ENCODE measurements at places on chromosomes 6 and 20.

DNA sequence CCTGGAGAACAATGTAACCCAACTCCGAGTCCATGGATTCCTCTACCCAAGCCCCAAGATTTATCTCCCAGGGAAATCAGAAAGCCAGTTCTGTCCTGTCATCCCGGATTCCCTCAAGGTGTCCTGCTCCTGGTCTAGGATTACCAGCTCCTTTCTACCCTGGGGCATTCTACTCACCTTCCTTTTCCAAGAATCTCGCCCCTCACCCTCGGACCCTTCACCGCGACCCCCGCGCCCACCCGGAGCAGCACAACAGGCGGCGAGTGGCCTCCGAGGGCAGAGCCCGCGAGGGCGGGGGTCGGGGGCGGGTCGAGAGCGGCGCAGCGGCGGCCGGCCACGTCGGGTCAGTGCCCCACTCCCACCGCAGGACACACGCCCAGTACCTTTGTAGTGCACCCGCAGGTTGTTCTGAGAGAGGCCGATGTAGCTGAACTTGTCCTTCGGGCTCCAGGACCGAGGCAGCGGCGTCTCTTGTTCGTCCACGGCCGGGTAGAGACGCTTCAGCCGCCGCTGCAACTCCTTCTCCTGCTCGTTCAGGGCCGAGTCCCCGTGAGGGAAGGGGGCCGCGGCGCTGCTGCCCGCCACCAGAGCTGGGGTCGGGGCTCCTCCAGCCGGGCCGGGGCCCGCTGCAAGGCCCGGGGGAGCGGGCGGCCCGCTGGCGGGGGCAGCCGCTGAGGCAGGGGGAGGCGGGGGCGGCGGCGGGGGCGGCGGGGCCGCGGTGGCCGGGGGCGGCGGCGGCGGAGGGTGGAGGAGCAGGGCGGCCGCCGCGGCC lies 897 bp downstream of the RANBP9 start:
- peak; percentile 33 for DNase-seq

DNA sequence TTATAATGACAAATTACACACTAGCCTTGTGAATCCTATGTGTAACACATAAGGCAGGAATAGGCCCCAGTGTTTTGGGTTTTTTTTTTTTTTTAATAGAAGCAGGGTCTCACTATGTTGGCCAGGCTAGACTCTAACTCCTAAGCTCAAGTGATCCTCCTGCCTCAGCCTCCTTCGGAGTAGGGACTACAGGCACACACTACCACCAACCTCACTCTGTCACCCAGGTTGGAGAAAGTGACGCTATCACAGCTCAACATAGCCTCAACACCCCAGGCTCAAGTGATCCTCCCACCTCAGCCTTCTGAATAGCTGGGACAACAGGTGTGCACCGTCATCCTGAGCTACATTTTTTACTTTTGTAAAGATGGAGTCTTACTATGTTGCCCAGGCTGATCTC lies 205.8 kb upstream of the RREB1 start:
- no peak for DNase-seq

DNA sequence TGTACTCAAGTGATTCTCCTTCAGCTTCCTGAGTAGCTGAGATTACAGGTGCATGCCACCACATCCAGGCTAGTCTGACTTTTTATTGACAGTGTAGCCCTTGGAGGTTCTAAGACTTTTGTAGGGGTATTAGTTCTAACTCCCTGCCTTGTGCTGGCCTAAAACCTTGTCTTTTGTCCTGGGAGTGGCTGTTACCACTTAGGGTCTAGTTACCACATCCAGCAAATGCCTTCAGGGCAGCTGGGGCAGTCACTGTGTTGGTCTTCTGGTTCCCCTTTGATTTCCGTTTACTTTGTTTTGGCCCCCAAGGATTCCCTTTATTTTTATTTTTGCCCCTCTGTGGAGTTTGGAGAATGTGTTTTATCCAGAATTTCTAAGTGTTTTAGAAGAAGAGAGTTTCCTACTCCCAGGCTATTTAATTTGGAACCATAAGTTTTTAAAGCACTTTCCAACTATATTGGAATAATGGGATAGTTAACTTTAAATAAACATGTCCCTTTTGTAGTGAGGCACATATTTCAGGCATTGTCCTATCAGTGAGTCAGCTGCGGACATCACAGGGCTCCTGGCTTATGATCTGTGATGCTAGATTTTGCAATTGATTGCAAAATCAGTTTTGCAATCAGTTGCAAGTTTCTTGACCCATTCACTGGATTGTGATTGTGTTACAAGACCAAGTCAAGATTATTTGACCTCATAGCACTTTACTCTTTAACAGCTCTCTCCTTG lies 25.0 kb downstream of the IL22RA2 start:
- no peak for DNase-seq

GRCh38 chr20:46357030-46357514 lies 48.8 kb upstream of the CDH22 start:
- no peak for DNase-seq

DNA sequence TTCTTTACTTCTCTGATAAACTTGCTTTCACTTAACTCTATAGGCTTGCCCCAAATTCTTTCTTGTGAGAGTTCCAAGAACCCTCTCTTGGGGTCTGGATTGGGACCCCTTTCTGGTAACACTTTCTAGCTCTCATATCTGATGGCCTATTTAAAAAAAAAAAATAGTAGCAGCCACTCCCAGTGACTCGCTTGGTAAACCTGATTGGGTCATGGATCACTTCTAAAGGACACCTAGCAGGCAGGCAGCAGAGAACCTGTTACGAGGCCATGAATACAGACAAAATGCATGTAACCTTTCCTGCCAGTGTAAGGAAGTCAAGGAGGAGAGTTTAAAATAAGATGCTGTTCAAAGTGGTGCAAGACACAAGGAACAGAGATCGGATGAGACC lies 9.1 kb upstream of the SERPINB6 start:
- DNase-seq = no peak

- peak; percentile 64 for DNase-seq
Observed at GRCh38 chr20:39631557-39631956, 669.4 kb downstream of the DHX35 start.

GRCh38 chr6:118656847-118657451 lies 5.6 kb upstream of the CEP85L start:
- no peak for DNase-seq

- DNase-seq = peak; percentile 59
Observed at GRCh38 chr20:16803965-16804792, 56.0 kb downstream of the OTOR start.

DNA sequence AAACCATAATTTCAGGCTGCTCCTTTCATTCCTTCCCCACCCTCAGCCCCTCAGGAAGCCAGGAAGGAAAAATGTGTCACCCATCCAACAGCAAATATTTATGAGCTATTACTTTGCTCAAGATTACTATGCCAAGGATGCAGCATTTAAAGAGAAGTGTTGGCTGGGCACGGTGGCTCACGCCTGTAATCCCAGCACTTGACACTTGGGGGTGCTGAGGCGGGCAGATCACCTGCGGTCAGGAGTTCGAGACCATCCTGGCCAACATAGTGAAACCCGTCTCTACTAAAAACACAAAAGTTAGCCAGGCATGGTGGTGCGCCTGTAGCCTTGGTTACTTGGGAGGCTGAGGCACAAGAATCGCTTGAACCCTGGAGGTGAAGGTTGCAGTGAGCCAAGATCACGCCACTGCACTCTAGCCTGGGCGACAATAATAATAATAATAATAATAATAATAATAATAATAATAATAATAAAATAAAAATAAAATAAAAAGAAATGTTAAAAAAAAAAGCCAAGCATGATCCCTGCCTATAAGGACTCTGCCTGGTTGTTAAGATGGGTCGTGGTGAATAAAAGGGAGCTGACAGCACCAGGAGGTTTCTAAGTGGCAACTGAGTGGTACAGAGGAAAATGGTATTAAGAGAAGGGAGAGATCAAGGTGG lies 20.5 kb upstream of the TIAM2 start:
- no peak for DNase-seq

DNA sequence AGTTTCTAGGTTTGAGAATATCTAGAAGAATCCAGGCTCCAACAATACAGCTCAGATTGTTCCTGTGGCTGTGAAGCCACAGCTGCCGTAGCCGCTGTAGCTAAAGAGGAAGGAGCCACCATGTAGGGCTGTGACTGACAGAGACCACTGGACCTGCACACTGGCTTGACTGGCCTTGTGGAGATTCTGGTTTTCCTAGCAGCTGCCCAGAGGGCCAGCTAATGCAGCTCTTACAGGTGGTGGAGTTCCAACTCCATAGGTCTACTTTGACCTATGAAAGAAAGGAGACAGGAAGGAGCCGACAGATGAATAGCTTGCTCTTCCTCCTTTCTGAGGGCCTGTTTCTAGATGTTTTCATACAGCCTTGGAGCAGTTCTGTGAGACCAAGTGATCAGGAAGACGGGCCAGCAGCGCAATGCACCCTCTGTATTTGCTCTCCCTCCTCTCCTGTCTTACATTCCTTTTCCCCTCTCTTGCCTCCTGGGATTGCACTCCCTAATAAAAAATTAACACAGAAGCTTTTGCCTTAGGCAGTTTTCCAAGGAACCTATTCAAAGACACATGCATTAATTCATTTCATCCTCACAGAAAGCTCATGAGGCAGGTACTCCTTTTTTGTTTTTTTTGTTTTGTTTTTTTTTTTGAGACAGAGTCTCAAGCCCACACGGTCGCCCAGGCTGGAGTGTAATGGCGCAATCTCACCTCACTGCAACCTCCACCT lies 51.8 kb upstream of the MYB start:
- DNase-seq = no peak

DNA sequence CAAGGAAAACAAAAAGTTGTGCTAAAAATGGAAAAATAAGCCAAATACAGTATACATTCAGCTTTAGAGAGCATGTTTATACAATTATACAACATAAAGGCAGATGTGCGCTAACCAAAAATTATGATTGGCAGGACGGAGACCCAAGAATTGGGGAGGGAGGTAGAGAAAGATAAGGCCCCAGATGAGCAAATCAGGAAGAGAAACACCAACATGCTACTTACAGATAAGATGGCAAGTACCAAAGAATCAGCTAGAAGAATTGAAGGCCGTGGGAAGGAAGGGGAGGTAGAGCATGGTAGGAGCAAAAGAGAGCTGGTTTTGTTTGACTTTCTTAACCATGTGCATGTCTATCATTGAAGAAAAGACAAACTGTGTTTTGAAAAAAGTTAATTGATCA lies 45.4 kb downstream of the PRND start:
- DNase-seq = no peak

- DNase-seq = no peak
Observed at GRCh38 chr6:142784344-142784743, 160.6 kb downstream of the HIVEP2 start.

GRCh38 chr20:61482901-61483300 lies 230.8 kb downstream of the CDH4 start:
- DNase-seq = no peak

DNA sequence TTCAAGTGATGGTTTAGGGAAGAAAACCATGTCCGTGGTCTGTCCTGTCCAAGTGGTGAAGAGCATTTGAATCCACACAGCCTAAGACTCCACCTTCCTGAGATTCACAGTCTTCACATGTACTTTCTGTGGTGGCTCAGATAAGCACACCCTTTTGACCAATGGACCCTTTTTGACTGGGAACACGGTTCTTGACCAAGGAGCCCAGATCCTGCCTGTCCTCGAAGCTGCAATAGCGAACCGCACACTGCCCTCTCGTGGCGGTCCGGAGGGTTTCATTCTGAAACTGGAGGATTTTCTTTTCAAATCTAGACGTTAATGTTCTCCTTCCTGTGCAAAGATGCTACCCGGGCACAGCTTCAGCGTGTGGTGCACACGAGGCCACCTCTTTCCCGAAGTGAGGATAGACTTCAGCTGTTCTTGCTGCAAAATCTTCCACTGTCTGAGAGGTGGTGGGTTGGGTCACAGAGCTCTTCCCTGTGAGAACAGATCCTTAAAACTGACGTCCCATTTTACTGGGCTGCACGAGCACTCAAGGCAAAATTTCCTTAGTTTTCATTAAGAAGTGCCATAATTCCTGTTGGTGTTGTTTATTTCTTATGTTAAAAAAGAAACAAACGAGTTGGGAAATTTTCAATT lies 90.5 kb downstream of the SYNJ2 start:
- DNase-seq = peak; percentile 75

GRCh38 chr6:38443352-38444144 lies 196.2 kb downstream of the BTBD9 start:
- DNase-seq = no peak

DNA sequence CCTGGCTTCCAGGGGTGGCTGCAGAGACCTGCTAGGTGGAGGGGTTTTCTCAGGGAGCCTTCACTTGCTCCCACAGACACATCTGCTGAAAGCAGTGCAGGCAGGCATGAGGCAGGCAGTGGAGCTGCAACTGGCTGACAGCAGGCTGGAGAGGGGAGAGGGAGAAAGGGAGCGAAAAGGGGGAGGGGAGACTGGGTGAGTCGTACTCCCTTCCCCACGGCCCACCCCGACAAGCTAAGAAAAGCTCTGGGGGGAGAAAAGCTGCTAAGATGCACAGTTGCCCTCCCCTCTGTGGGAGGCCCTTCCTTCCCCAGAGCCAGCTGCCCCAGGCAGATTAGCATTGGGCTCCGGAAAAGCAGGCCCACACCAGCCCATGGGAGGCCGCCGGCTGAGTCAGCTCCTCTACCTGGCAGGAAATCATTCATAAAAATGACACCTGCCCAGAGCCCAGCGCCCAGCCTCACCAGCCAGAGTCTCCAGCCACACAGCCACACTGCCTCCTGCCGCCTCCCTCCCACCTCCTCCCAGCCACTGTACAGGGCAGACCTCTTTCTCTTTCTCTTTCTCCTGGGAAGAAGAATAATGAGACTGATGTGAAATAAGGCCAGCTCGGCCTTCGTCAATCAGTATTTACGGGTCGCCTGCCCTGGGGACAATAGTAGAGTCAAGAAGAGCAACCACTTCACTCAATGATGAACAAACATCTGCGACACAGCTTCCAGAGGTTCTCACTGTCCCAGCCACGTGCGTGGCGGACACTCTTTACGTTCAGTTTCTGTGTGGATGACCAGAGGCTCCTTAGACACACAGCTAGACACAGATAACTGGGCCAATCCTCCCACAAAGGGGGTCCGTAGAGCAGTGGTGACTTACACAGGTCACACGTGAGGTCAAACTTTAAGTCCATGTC lies 7.7 kb upstream of the C20orf203 start:
- peak; percentile 70 for DNase-seq

DNA sequence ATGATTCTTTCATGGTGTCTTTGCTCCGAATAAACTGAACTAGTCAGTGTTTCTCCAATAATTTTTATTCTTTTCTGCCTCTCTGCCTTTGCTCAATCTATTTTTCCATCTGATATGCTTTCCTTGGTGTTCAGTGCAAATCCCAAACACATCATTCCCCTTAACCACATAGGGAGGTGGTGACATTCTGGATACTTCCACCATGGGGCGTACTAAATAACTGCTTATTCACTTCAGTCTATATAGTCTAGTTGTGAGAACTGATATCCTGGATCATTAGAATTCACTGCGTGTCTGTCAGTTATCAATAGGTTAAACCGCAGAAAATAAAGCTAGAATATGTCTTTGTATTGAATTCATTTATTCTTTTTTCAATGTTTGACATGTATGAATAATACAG lies 83.1 kb downstream of the KCNQ5 start:
- DNase-seq = no peak

- DNase-seq = peak; percentile 53
Observed at GRCh38 chr6:46888031-46888430, 33.7 kb downstream of the ADGRF5 start.

DNA sequence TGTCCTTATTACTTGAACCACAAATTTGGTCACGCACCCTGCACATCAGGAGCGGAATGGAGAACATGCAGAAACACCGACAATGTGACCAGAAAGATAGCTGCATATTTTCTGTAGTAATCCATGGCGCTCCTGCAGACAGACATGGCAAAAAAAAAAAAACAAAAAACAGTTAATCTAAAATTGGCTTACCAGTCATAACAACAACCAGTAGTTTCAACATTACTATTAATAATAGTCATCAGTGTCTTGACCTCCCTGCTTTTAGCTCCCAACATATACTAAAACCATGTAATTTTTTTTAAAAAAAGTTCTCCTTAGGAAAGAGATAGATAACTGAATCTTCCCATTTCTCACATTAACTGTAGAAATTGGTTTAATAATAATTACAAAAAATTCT lies 6.8 kb downstream of the CGA start:
- no peak for DNase-seq
